ENCODE measurements at places on chromosomes 2 and 18. TPM values are rescaled to one million over a fixed set of nuclear protein-coding genes. Genes with fewer than 3 reads are reported as not detected.

Gene RAB31
- 48.1 TPM for polyA plus RNA-seq

Gene VAMP8
- polyA plus RNA-seq = 67.7 TPM

Gene CARF
- 2.2 TPM for polyA plus RNA-seq

Gene SNRNP27
- polyA plus RNA-seq = 57.8 TPM

Gene APCDD1
- 45.9 TPM for polyA plus RNA-seq

Gene SRSF7
- polyA plus RNA-seq = 98.6 TPM

Gene ADD2
- polyA plus RNA-seq = 1.1 TPM

Gene GULP1
- 7.5 TPM for polyA plus RNA-seq

Gene VSNL1
- polyA plus RNA-seq = 0.20 TPM

Gene SULT1C2
- polyA plus RNA-seq = 0.22 TPM

Gene INO80B
- polyA plus RNA-seq = 37.9 TPM

Gene OTOS
- not detected for polyA plus RNA-seq

Gene SMYD1
- polyA plus RNA-seq = 0.11 TPM

Gene CNNM4
- polyA plus RNA-seq = 4.1 TPM

Gene GCKR
- 3.0 TPM for polyA plus RNA-seq

Gene LHCGR
- polyA plus RNA-seq = 0.61 TPM

Gene CNDP1
- 0.12 TPM for polyA plus RNA-seq

Gene MROH2A
- 0.14 TPM for polyA plus RNA-seq

Gene LRRC30
- polyA plus RNA-seq = not detected

Gene RAX
- polyA plus RNA-seq = not detected

Gene CROCC2
- 0.02 TPM for polyA plus RNA-seq

Gene SLC39A10
- polyA plus RNA-seq = 1.9 TPM

Gene REG3A
- polyA plus RNA-seq = 1.2 TPM

Gene BOLL
- not detected for polyA plus RNA-seq

Gene MC5R
- not detected for polyA plus RNA-seq

Gene TPRKB
- polyA plus RNA-seq = 35.2 TPM

Gene CTAGE1
- not detected for polyA plus RNA-seq

Gene AQP12B
- 0.03 TPM for polyA plus RNA-seq

Gene STPG4
- polyA plus RNA-seq = 0.06 TPM

Gene ZNF532
- polyA plus RNA-seq = 25.1 TPM

Gene AKAIN1
- polyA plus RNA-seq = not detected

Gene TWIST2
- polyA plus RNA-seq = 63.3 TPM

Gene IL1RL1
- polyA plus RNA-seq = 2.1 TPM

Gene DLX2
- 0.03 TPM for polyA plus RNA-seq

Gene IL1R2
- 6.9 TPM for polyA plus RNA-seq

Gene FAM124B
- polyA plus RNA-seq = 1.8 TPM

Gene RBKS
- polyA plus RNA-seq = 2.8 TPM

Gene LPIN1
- 16.7 TPM for polyA plus RNA-seq

Gene CAPN14
- 0.19 TPM for polyA plus RNA-seq

Gene DQX1
- polyA plus RNA-seq = 0.51 TPM

Gene NCL
- polyA plus RNA-seq = 224 TPM

Gene OXER1
- polyA plus RNA-seq = 1.5 TPM

Gene SIX3
- polyA plus RNA-seq = not detected

Gene PRKAG3
- polyA plus RNA-seq = not detected

Gene NEU4
- 0.05 TPM for polyA plus RNA-seq

Gene STAT4
- 3.9 TPM for polyA plus RNA-seq
